LoVo (cell line): ENCODE measurements at places on chromosomes 6 and 20.
A peak's percentile ranks its signal among the peaks of the same experiment; 100 is the strongest.

DNA sequence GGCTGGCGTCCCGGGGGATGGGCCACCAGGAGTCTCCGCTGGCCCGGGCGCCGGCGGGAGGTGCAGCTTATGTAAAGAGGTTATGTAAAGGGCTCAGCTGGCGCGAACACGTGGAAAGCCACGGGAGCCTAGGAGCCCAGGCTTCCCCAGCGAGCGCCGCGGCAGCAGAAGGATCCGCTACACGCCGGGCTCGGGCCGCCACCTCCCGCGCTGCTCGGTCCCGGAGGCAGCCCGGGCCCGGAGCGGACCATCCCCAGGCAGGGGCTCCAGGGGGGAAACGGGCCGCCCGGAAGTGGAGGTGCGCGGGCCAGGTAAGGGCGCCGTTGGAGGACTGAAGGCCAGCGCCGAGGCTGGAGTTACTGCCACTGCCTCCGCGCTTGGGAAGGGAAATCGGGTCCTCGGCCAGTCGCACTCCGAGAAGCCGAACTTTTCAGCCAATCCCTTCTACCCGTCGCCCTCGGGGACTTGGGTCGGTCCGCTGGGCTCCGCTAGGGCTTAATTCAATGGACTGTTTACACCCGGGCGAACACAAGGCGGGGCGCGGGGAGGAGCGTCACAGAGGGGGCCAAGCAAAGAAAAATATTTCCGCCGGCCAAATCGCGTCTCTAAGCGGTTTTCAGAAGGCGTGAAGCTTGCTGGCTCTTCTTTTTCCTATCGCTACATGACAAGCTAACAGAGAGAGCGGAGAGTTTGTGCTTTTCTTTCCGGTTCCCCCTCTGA, 398 bp downstream of the STK35 start:
- peak; percentile 89 for DNase-seq

DNA sequence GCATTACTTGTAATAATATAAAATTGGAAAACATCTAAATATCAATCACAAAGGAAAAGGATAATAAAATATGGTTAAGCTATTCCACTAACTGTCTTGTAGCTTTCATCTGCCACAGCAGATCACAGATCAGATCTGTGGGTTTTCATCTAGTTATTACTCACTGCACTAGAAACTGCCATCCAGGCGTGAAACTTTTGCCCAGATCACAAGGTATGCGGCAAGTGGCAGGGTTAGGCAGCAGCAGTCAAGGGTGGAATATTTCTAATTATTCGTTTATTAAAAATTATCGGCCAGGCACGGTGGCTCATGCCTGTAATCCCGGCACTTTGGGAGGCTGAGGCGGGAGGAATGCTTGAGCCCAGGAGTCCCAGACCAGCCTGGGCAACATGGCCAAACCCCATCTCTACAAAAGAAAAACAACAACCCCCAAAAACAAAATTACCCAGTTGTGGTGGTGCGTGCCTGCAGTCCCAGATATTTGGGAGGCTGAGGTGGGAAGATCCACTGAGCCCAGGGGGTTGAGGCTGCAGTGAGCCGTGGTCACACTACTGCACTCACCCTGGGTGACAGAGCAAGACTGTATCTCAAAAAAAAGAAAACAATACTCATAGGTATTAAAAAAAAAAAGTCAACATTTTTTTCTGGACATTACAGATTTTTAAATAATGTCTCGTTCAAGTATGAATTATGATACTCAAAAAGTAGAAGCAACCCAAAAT, 32.1 kb downstream of the BEND3 start:
- no peak for DNase-seq

GRCh38 chr20:50285376-50286173, 94.9 kb downstream of the CEBPB start:
- DNase-seq, result peak; percentile 44

DNA sequence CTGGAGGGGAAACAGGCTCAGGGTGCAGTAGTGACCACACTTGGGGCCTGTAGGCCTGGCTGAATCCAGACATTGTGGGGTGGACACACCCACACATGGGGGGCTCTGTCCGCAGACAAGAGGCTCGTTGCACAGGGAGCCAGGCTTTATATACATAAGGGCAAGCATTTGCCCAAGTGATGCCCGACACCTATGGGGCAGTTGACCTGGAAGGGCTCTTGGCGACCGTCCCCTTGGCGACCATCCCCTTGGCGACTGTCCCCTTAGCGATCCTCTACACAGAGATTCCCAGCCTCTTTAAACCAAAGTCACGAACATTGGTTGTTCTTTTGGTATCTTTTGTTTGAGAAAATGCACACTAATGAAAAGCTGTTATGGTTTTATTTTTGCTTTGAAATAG, 2.7 kb downstream of the TOX2 start:
- DNase-seq, result no peak

- DNase-seq, result no peak
Observed at GRCh38 chr6:108588586-108588985, 27.9 kb downstream of the FOXO3 start.

GRCh38 chr20:7665376-7665775, 274.9 kb downstream of the HAO1 start:
- DNase-seq, result no peak

DNA sequence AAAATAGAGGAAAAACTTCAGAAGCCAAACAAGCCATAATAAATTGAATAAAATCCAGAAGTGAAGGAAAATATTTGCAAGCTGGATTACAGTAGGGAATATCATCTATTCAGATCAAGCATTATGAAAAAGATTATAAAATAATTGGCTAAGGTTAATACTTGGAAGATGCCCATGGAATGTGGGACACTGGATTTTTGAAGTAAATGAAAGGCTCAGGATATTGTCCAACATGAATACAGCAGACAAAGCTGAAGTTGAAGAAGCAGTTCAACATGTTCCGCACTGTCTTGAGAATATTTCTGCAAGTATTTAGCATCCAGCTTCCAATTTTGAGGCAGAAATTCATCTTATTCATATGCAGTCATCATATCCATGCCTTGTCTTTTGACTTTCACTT, 1278.4 kb upstream of the GJE1 start:
- DNase-seq, result no peak

DNA sequence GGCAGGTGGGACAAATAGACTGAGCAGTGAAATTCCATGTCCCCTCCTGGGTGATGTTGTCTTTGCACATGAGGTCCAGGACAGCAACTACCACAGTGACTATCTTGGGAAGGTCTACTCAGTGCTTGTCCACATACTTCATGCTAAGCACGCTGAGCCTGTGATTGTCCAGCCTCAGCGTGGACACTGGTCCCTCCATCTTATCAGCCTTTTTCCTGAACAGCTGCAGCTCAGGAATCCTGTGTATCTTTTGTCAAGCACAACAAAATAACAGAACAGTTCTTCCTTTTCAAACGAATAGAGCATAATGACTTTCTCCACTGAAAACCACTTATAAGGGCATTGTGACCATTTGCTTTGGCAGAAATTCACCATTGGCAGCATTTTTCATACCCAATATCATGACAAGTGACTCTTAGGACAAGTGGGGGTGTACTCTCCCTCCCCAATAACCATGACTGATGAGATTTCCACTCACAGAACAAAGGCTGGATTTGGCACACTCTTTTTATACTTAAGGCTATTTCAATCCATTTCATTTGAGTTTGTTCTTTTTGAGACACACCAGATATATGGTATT, 90.3 kb downstream of the FYN start:
- no peak for DNase-seq

DNA sequence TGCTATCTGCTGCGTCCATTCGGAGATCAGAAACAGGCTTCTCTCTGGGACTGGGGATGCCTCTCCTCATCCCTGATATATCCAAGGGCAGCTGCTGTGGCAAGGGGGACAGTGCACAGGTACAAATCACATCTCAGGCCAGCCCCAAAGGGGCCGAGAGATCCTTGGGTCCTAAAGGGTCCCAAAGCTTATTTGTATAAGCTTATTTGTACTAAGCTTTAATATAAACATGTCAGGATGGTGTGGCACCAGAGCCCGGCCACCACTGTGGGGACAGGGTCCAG, 45.3 kb downstream of the FGD2 start:
- DNase-seq, result no peak

GRCh38 chr6:146997062-146997461, 207.2 kb upstream of the STXBP5 start:
- DNase-seq, result no peak

DNA sequence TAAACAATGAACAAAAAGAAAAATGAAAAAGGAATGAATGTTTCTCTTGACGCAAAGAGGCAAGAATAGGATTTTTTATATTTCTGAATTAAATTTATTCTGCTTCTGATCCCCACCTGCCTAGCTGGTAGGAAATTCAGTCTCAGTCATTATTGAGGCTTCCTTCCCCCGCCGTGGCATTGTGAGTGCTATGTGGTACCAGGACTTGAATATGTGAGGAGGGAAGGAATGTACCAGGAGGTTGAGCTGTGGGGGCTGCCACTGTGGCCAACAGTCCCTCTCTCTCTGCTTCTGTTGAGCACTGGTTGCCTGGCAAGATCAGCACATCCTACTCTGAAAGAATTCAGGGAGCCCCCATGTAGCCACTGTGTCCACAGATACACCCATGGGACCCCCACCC, 368.1 kb upstream of the JARID2 start:
- DNase-seq, result no peak

DNA sequence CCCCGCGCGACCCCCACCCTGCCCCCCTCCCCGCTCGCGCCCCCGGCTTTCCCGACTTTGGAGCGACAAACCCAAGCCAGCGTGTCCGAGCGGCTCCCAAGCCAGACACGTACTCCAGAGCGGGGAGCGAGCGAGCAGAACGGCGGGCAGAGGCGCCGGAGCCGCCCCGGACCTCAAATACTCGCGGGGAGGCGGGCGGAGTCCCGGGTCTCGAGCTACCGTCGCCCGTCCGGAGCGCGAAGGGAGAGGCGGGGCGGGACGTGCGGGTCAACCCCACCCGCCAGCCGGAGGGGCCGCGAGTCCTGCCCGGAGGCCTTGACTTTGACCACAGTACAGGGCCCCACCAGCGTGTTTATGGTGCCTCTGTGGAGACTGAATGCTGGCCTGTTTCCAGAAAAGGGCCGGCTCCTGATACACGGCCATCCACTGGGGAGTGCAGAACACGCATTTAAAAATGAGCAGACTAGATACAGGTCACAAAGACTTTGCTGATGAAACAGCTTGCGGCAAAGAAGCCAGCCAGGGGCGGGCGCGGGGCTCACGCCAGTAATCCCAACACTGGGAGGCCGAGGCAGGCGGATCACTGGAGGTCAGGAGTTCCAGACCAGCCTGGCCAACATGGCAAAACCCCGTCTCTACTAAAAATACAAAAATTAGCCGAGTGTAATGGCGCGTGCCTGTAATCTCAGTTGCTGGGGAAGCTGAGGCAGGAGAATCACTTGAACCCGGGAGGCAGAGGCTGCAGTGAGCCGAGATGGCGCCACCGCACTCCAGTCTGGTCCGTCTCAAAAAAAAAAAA, at the start of gene SERPINB6:
SERPINB6 (minus strand) TSS at position 148 of the 799 bp plus-strand sequence. CDS start 12,235 bp downstream, outside the sequence.
- DNase-seq, result peak; percentile 73

GRCh38 chr6:101398716-101399615, 5.5 kb downstream of the GRIK2 start:
- DNase-seq, result no peak

DNA sequence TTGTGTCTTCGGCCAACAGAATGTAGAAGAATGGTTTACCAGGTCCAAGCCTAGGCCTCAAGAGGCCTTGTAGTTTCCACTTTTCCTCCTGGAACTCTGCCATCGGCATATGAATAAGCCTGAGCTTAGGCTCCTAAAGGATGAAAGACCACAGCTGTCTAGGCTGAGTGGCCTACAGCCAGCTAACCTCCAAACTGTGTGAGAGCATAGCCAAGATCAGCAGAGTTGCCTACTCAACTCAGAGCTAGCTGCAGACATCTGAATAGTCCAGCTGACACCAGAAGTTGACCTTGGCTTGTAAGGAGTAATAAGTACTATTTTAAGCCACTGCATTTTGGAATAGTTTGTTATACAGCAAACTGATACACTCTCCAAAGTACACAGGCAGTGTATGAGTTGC, 52.6 kb upstream of the SMIM29 start:
- DNase-seq, result no peak

DNA sequence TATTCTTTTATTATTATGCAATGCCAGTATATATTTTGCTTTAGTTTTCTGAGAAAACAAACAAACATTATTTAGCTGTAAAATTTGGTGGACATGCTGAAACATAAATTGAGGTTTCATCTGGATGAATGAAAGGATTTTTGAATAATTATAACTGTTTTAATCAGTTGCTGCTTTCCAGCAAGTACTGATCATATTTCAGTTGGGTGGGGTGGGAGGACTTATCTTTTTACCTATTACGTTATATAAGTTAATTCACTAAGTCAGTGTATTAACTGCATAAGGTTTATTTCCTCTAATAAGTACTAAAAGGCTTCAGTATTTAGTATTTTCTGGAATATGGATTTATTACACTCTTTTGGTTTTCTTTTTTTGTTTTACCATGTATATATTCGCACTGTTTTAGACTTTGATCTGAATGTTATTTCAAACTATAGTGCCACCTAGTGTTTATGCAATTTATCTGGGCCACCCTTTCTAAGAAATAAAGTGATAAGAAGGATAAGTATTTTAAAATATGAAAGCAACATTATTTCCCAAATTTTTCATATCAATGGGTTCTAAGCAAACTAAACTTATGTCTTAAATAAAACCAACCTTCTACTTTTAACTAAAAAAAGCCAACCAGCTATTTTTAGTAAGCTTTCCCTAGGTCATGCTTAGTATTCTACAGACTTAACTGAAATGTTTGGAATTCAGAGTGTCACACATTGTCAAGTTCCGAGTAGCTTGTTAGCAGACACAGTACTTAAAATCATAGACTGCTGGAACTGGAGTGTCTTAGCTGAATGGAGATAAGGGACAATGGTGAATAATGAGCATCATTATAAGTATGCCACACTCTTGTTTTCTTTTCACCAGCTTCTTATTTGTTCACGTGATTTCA, 105.4 kb upstream of the MCHR2 start:
- DNase-seq, result peak; percentile 52

DNA sequence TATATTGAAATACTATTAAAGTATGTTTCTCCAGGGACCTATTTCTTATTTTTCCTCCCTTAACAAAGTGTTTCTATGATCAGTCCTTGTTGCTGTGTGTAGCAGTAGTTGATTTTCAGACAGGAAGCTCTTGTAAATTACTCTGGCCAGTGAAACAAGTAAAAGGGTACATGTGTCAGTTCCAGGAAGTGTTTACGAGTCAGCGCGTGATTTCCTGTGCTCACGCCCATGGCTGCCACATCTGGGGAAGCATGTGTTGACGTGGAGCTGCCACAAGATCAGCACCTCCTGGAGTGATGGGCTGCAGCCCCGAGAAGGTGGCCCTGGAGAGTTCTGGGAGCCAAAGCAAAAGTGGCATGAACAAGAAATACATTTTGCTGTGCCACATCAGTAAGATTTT, 38.6 kb upstream of the GGTLC1 start:
- DNase-seq, result no peak

GRCh38 chr6:43895656-43896328, 125.8 kb downstream of the VEGFA start:
- DNase-seq, result no peak

DNA sequence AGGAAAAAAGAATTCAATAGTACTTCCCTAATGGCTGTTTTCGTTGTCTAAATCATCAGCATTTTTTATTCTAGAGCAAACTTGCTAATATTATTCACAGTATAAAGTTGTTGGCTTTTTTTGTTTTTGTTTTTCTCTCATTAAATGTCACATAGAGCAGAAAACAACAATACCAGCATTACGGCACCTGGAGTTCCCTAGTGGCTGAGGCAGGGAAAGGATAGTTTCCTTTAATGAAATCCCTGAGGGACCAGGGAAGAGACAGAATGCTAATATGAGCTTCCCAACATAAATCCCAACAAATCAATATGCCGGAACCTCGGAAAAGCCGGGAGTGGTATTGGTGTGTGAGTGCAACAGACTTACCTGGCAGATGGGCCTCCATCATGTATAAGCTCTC, 235.2 kb upstream of the ASCC3 start:
- no peak for DNase-seq

GRCh38 chr6:21230536-21230935, 363.0 kb upstream of the SOX4 start:
- no peak for DNase-seq

GRCh38 chr20:51080516-51080915, 57.6 kb upstream of the KCNG1 start:
- no peak for DNase-seq
